ENCODE measurements at places on chromosomes 1 and 21. TPM values are rescaled to one million over a fixed set of nuclear protein-coding genes. Genes with fewer than 3 reads are reported as not detected.

RGS13 gene
- total RNA-seq: not detected

GSTM1 gene
- 27.6 TPM for total RNA-seq

GBP4 gene
- total RNA-seq: 2.2 TPM

TDRD5 gene
- not detected for total RNA-seq

COG2 gene
- 28.8 TPM for total RNA-seq

RPF1 gene
- 29.2 TPM for total RNA-seq

B3GALT5 gene
- total RNA-seq: 1.0 TPM

SPRR2G gene
- total RNA-seq: not detected

- no peak for DNase-seq
Measured at GRCh38 chr1:109827466-109827865, 63.7 kb upstream of the EPS8L3 start.

GRCh38 chr1:205066141-205066818, 18.0 kb downstream of the TMEM81 start:
- no peak for DNase-seq

GRCh38 chr1:224879162-224879803, 50.2 kb upstream of the DNAH14 start:
- no peak for DNase-seq

DNA sequence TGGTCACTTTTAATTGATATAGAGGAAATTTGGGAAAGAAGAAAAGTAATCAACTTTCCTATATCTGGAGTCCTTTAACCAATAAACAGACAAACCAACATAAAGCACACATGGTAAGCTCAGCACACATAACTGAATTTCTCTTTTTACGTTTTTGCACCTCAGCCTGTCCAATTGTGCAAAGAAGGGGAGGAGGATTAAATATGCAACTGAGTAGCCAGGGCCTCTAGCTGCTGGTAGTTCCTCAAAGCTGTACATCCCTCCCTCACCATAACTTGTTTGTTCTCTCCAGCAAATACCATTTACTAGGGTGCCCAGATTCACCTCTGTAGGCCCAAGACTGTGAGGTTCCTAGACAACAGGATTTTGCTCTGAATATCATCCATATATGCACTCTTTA, 25.4 kb downstream of the ST6GALNAC5 start:
- no peak for DNase-seq

- no peak for DNase-seq
Measured at GRCh38 chr1:159056069-159056698, 20.4 kb downstream of the AIM2 start.

DNA sequence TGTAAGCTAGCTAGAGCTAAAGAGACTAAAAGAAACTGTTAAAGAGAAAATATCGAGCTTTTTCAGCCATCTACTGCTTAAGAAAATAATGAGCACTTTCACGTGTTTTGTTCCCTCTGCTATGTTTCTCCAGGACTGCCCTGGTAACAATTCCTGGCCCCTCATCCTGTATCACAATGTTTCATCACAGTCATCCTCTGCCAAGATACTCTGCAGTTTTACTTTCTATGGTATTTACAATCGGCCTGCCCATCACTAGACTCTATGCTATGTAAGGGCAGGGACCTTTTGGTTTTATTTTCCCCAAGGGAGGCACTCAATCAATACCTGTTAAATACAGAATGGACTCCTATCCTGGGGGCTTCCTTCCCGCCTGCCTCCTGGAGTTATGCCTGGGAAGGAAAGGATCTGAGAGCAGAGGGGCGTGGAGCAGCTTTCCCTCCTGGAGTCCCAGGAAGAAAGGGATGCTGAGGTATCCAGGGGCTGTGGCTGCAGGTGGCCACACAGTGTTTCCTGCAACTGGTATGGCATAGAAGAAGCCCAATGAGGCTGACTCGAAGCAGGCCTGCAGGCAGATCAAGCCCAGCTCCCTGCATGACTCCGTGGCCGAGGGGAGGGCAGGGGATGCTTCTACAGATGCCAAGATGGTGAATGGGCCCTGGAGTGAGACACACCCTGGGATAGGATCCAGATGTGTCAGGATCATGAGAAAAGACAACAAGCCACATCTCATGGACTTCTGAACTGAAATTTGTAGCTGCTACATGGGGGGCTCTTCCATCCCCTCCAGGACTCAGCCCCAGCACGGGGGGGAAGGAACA, 52.9 kb downstream of the MATN1 start:
- DNase-seq: peak; percentile 43

DNA sequence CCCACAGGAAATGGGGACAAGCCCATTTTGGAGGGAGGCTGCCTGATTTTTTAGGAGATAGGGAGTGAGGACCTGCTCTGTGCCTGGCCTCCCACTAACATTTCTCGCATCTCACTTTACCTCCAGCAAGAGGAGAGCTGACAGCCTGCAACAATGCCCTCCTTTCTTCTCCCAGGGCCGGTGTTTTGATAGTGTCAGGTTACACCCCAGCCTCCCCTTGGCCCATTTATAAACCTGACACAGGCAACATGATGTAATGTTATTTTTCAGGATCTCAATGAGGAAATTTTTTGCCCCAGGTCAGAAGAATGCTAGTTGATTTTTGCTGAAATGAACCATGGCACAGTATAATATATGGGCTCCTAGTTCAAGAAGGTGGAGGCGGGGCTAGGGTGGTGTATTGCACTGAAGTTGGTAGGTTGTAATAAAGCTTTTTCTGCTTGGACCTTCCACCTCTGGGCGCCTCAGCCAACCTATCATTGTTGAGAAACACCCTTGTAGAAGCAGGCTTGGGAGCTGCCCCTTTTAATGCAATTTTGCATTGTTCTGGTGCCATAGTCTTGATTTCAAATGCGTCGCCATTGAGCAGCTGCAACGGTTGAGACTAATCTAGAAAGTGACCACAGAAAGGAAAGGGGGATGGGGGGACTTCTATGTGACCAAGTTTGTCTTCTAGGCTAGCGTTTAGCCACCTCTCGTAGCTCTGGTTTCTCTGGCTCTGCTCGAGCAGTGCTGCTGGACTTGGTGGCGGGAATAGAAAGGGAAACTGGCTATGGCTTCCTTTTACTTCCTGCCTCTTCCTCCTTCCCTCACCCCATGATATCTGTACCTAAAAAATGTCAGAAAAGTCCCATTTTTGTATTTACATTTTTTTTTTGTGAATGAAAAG, 53.0 kb downstream of the PBX1 start:
- DNase-seq: no peak

DNA sequence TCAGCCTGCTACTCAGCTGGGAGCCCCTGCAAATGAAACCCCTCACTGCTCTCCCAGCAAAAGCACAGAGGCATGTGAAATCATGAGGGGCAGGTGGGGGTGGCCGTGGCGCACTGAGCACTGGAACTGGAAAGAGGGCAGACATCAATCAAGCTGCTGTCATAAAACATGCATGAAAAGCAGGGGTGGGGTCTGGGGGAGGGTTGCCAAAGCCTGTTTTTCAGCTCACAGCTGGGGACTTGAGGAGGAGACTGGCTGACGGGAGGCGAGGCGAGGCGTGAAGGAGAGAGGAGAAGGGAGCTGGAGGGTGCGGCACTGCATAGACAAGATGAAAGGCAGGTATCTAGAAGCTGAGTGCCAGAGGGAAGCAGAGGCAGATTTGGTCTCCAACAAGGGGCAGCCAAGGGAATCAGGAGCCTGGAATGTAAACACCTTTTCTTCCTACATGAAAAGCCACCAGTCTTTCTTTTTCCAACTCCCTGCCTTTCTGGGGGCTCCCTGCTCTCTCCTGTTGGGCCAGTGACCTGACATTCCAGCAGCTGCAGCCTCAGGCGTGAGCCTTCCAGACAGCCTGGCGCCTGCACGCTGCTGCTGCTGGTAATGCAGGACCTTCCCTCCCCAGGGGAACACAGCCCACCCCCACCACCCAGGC, 87.0 kb downstream of the NMNAT2 start:
- no peak for DNase-seq

- DNase-seq: no peak
Measured at GRCh38 chr1:39992234-39992633, 37.3 kb downstream of the MFSD2A start.

DNA sequence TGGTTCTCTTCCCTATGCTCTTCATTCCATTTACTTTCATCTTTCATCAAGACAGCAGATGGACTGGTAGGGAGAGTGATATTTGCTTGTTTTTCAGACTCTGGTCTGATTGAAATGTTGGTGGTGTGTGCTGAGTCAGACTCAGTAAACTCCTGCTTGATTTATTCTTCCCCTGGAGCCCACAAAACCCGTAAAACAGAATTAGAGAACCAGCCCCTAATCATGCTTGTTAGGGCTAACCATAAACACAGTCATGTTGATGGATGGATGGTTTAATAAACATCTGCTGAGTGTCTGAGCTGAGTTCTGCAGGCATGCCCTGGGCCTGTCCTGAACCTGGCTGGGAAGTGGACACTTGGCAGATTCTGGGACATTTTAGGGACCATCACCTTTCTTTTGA, 24.8 kb downstream of the NOS1AP start:
- DNase-seq: no peak

GRCh38 chr1:228860911-228861831, 125.9 kb downstream of the RHOU start:
- no peak for DNase-seq

GRCh38 chr1:228297822-228298221, 90.0 kb downstream of the OBSCN start:
- no peak for DNase-seq

GRCh38 chr1:59266927-59267293, 30.0 kb upstream of the FGGY start:
- no peak for DNase-seq

DNA sequence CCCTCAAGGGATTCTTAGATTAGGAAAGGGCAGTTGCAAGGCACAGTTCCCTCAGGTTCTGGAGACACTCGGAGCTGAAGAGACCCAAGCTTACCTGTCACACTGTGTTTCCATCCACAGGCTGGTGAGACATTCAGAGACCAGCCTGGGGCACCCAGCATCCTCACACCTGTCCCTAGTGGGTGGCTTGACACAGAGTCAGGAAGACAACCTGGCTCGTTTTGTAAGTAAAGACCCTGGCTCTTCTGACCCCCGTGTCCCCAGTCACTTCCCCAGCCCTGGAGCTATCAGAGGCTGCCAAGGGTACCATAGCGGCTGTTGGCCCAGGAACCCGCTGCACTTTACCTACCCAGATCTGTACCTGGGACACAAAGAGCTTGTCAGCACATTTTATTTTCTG, 409.8 kb downstream of the MATN1 start:
- DNase-seq: no peak

GRCh38 chr1:87197156-87197555, 131.5 kb upstream of the LMO4 start:
- no peak for DNase-seq

- peak; percentile 77 for DNase-seq
Measured at GRCh38 chr1:204398197-204399125, 13.2 kb downstream of the PPP1R15B start.

- no peak for DNase-seq
Measured at GRCh38 chr1:222582099-222582774, 7.5 kb downstream of the TAF1A start.

DNA sequence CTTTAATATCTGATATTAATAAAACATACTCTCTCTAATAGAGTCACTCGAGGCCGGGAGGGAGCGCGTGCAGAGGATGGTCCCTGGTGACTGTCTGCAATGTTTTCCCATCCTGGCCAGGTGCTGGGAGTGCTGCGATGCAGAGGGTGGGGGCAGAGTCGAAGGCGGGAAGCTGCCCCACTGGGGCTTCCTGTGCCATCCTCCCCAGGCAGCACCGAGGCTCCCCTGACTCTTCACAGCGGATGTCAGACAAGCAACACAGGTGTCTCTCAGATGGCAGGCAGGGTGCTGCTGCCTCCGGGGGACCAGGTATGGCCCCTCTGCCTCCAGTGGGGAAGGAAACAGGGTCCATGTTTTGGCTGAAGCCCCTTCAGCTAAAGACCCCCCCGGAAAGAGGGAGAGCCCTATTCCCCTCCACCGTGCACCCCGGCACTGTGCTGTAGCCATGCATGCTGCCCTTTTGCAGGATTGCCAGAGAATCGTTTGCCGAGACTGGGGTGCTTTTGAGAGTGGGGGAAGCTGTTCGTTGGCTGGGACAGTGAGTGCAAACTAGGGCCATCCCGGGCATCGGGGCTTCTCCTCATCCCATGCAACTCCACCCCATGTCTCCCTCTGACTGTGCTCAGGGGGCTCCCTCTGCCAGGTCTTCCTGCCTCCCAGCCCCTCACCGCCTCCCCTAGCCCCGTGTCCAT, 32.1 kb upstream of the TTC34 start:
- peak; percentile 28 for DNase-seq

DNA sequence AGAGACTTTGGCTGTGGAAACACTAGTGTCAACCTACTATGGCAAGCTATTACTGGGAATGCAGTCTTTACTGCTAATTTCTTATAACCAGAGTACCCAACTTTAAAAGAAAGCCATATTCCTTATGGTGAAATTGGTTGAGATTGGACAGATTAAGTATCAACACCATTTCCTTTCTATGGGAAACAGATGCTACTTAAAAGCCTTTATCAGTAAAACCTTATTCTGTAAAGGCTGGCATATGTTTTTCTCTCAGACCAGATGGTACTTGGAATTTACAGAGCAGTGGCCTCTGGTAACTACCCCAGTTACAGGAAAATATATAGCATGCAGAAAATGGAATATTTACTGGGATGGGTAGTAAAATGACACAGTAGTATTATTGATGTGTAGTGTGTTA, 18.8 kb downstream of the IFI44 start:
- no peak for DNase-seq

GRCh38 chr1:235266325-235266724, 61.7 kb downstream of the ARID4B start:
- DNase-seq: no peak

GRCh38 chr1:174211486-174211885, 52.2 kb downstream of the RABGAP1L start:
- no peak for DNase-seq

DNA sequence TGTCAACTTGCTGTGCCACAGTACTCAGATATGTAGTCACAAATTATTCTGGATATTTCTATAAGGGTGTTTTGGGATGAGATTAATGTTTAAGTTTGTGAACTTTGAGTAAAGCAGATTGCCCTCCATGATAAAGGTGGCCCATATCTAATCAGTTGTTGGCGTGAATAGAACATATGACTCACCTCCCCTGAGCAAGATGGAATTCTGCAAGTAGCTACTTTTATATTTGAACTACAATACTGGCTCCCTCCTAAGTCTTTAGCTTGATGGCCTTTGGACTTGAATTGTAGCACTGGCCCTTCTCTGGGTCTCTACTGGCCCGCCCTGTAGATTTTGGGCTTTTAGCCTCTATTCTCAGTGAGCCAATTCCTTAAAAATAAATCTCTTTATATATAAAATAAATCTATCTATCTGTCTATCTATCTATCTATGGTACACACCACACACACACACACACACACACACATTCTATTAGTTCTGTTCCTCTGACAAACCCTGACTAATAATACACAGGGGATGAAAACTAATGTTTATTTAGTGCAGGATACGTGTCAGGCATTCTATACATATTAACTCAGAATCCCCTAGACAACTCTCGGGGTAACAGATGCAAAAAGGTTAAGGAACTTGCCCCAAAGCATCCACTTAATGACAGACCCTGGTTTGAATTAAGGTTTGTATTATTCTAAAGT, 37.9 kb upstream of the PDC start:
- DNase-seq: no peak

DNA sequence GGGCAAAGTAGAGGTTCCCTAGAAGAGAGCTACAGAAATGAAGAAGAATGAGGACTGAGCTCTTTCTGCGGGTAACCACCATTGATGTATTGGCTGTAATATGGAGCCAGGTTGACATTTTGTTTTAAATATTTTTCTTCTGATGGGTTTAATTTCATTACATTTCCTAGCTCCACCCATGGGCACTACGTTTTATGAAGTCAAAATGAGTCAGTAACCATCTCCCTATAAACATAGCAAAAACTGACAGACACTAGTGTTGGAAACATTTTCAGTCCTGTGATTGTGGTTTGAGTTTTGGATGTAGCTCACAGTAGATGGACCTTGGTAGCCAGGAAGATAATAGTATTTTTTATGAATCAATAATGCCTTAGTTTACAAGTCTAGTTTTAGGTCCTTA, 470.4 kb upstream of the B3GALT2 start:
- no peak for DNase-seq

Data from psoas muscle (tissue), 8 donors.